ENCODE measurements at places on chromosomes 7 and 10.

DNA sequence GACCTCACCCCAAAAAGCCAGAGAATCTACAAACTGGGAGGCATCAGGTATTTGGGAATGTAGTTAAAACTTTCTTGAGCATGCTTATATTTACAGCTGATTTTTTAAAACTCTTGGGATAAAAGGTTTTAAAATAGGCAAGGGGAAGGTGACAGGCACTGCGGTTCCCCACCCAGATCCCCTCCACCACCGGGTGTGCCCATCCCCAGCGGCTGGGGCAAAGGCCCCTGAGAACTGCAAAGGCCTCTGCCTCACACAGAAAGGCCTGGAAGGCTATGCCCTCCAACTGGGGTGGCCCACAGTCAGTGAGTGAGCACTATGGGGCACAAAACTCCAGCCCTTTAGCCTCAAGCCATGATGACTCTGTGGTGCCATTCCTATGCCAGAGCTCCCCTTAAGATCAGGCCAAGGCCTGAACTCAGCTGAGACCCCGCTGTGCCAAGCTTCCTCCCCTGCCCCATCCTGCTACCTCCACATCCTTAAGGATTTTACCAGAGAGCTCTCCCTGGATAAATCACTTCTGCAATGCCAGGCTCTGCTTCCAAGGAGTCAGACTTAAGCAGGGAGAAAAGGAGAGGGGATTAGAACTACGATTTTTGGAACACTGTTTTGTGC, 299.1 kb downstream of the GRID1 start:
- no peak for DNase-seq

- DNase-seq = no peak
These were observed 114.5 kb downstream of the HIP1 start for GRCh38 chr7:75624134-75624832.

DNA sequence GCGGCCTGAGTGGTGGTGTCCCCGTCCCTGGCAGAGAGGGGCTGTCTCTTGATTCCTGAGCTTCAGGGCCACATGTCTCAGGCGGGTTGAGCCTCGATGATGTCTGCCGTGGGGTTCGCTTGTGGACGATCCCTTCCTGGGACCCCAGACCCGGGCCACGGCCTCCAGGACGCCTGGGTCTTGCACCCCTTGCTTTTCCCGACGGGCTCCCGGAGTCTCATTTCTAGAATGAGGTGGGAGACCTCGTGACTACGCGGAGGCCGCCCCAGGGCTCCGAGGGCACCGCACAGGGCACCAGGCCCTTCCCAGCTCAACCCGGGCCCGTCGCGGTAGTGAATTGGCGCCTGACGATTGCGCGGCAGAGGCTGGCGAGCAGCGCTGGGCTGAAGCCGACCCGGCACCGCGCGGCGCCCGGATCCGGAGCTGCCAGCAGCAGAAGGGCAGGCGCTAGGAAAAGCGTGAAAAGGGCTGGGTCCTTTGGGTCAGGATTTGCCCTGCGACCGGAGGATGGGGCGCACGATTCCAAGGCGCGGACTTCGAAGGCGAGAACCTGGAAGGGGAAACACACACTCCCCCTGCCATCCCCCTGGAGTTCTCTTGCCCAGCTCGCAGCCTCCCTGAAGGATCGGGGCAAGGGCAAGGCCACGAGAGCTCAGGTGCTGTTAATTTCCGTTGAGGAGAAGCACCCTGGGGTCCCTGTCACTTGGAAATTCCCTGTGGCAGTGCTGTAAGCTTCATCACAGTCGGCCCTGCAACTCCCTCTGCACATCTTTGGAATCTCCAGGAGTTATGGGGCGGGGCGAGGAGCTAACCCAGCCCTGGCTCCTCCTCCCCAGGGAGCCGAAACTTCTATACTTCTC, 15.5 kb downstream of the TLX1 start:
- no peak for DNase-seq

DNA sequence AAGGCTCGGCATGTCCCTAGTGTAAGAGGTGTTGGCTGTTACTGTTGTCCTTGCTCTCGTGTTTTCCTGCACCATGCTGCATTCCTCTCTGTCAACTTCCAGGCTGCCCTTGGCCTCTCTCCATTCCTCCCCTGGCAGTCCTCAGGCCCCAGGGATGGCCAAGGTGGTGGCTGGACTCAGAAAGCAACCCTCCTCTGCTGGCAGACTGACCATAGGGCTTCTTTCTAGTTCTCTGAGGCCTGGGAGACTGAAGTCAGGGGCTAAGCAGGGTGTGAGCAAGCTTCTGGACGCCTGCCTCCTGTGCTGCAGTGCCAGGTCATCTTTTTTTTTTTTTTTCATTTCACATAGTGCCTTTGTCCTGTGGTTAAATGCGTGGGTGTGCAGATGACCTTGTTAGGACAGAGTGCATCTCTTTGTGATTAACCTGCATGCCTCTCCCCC, 72.0 kb downstream of the GOLGA7B start:
- DNase-seq = no peak

DNA sequence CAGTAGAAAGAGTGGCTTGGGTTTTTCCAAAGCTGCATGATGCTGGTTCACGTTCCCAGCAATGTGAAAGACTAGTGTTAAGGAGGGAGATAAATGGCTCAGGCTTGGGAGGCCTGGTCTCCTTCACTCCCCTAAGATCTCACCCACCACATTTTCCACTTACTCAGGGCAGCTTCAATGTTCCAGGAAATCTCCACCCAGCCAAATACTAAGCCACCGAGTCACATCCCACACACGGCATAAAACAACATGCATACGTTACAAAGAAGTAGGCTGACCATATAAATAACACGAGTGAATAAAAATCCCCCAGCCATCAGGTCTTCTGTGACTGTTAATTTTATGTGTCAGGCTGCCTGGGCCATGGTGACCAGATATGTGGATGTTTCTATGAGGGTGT, 303.5 kb downstream of the SFMBT2 start:
- DNase-seq = no peak

DNA sequence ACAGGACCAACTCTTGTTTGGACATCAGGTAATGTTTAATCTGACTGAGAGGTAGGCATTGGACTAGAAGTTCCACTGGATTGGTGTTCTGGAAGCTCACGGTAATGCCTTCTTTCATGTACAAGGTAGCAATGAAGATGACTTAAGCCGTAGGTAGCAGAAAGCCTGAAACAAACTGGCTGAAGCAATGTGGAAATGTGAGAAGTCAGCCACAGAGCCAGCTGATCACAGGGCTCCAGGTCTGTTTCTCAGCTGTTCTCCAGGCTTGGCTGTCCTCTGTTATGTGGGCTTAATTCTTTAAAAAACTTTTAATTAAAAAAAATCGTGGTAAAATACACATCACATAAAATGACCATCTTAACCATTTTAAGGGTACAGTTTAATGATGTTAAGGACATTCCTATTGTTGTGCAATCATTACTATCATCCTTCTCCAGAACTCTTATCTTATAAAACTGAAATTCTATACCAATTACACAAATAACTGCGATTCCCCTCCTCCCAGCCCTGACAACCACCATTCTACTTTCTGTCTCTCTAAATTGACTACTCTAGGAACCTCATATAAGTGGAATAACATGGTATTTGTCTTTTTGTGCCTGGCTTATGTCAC, 101.4 kb upstream of the ZNF32 start:
- no peak for DNase-seq

- DNase-seq = peak; percentile 88
These were observed 6.9 kb upstream of the CYP2E1 start for GRCh38 chr10:133520193-133520738.

DNA sequence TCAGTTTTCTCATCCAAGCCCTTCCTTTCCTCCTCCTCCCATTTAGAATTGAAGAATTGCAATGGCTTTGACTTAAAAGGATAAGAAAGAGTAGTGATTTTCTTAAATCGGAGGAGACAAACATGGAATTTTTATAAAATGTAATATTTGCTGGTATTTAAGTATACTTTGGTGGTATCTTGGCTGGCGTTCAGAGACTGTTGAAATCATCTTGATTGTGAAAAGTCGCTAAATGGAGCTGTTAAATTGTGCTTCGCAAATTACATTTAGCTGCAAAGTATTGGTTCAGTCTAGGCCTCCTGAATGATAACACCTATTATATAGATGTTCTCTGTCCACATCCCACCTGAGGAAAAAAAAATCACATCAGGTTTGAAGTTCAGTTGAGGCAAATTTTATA, 81.8 kb downstream of the ARID5B start:
- DNase-seq = no peak

DNA sequence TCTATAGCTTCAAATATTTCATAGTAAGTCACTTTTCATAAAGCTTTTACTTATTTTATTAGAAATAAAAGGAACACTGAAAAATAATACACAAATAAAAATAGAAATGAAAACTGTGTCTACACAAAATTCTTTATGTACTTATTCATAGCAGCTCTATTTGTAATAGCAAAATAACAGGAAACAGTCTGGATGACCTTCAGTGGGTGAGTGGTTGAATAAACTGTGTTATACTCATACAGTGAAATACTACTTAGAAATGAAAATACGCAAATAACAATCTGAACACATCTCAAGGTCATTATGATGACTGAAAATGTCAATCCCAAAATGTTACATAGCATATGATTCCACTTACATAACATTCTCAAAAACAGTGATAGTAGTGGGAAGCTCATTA, 138.7 kb upstream of the PCLO start:
- no peak for DNase-seq

GRCh38 chr7:78905436-78905835, 548.0 kb downstream of the MAGI2 start:
- DNase-seq = no peak

DNA sequence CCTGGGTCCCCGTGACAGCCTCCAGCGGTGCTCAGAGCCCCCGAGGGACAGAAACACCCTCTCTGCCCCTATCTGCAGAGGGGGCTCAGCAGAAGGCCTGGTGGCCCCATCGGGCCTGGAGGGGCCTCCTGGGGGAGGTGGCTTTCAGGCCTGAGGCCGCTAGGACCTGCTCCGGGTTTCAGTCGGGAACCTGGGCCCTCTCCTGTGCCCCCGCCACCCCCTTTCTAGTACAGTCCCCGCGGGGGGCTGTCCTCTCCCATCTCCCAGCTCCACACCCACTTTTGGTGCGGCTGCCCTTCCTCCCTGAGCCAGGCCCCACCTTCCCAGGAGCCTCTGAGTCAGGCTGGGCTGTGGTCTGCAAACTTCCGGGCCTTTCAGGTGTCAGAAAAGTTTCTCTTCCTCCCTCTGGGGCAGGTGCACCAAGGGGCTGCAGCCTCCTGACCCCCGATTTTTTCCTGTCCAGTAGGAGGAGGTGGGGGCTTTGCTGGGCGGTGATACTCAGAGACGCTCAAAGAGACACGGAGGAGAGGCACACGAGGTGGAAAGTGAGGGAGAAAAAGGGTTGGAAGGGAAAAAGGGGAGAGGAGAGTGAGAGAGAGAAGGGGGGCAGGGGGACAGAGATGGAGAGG, 692 bp downstream of the CARD11 start:
- peak; percentile 70 for DNase-seq

DNA sequence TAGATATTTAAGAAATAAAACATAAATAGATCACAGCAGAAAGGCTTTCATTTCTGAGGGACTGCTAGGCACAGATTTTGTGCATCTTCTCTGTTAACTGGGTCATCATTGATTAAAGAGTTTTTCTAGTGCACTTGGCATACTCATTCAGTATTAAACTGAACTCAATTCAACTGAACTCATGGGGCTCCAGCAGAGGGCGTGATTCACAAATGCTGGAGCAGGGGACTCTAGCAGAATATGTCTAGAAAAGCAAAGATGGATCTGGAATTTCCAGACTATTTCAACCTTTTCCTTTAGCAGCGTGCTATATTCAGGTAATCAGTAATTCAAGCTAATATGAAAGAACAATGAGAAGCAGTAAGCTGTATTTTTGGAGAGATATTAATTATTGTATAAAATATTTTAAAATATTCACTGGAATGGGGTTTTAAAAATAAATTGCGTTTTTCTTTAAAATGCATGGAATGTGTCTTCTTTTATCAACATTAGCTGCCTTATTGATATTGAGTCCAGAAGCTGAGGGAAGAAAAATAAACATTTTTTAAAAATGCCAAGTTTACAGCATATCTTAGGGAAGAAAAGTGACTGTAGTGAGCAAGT, 296.8 kb upstream of the CACNA2D1 start:
- no peak for DNase-seq

- DNase-seq = no peak
These were observed 192.5 kb upstream of the PRSS1 start for GRCh38 chr7:142556740-142557139.
